ENCODE measurements at places on chromosomes 16 and 17.

- no peak for DNase-seq
Measured at GRCh38 chr17:77706938-77707337, 251.6 kb upstream of the TNRC6C start.

DNA sequence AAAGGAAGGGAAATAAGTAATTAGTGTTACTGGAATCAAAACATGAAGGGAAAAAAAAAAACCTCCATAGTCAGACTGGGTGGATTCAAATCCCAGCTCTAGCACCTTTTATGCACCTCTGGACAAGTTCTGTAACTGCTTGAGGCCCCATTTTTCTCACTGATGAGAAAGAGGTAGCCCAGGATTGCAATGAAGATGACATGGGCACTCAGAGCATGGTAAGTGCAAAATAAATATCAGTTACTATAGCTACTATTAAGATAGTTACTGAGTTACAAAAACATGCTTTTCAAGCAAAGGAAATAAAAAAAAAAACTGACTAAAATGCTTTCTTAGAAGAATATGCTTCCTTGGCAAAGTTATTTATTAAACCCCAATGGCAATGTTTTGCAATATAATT lies 58.8 kb downstream of the CEP95 start:
- DNase-seq = no peak

GRCh38 chr16:64892835-64893785 lies 228.8 kb downstream of the CDH11 start:
- DNase-seq = peak; percentile 91

- no peak for DNase-seq
Measured at GRCh38 chr16:26742040-26742439, 324.7 kb upstream of the C16orf82 start.

- no peak for DNase-seq
Measured at GRCh38 chr17:31564291-31564690, 172.8 kb downstream of the RAB11FIP4 start.

GRCh38 chr16:54285414-54286089 lies 1.0 kb downstream of the IRX3 start:
- peak; percentile 32 for DNase-seq

DNA sequence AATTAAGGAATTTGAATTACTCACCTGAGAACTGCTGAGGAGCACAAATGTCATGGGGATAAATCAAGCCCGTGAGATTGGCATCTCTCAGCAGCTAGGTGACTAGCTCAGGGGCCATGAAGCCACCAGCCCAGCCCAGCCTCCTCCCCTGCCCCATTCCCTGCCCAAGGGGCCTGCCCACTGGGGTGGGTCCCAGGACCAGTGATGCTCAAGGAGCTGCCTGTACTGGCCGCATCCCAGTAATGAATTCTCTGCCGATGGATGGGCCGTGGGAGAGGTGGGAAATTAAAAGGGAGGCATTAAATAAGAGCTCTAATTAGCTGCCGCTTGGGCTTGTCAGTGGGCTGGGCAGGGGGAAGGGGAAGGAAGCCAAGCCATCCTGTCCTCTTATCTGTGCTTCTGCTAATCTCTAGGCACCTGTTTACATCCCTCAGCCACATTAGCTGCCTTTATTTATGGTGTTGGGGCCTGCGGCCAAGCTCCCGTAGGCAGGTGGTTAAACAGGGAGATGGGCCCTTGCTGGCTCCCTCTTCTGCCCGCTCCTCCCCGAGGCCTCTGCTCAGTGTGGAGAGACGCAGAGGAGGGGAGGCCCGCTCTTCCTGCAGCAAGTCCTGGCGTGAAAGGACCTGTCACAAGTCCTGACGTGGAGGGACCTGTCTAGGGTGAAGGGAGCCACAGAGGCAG lies 48.8 kb downstream of the PIPOX start:
- no peak for DNase-seq

GRCh38 chr16:85201574-85201973 lies 89.3 kb upstream of the CIBAR2 start:
- no peak for DNase-seq

DNA sequence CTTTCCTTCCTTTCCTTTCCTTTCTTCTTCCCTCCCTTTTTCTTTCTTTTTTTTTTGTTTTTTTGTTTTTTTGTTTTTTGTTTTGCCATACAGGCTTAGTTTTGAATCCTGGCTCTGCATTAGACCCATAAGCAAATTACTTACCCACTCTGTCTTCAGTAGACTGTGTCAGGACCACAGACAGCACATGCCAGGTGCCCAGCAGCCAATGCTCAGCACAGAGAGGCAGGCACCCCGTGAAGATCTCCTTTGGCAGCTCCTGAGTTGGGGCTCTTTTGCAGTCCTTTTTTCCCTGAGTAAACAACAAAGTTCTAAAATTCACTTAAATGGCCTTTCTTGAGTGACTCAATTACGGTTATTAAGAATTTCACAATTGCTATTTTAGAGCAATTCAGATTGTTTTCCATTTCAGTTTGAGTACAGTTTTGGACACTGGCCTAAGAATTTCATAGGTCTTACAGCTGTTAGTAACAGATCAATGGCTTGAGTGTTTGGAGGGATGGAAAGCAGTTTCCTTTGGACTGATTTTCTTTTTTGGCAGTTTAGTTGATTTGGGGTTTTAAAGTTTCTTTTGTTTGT lies 26.2 kb upstream of the SLC5A11 start:
- DNase-seq = peak; percentile 41

DNA sequence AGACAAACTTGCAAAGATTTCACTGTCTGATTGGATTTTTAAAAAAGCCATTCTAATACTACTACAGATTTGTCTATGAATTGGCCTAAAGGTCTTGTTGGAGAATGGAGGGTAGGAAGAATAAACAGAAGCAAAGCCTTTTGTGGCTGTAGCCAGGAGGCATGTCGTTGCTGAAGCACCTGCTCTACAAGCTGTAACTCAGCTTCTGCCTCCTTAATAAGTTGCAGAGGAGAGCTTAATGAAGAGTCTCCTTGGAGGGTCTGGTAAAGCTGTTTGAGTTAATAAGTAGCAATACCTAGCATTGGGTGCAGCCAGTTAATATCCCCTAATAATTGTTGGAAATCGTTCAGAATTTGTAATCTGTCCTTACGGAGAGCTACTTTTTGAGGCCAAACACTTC lies 10.0 kb upstream of the ZNF689 start:
- DNase-seq = no peak

DNA sequence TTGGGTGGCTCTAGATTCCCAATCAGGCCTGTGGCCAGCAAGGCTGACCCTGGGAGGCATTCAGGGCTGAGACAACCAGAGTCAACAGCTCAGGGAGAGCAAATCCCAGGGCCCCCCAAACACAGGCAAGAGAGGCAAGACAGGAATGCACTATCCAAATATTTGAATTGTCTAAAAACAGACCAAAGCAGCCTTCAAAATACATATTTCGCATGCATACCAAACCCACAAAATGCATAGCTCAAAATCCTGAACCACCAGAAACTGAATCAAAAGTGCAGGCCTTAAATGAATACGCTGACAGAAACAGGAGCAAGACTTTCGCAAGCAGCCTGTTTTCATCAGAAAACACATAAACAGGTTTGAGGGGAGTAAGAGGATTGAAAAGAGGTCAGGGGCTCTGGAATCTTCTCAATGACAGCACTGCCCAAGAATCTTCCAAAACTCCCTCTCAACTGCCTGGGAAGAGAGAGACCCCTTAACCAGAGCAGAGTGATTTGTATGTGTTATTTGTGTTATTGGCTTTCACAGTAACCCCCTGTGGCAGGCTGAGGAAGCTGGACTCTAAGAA lies 213.6 kb upstream of the CDH5 start:
- DNase-seq = peak; percentile 92

GRCh38 chr16:85215478-85216118 lies 103.3 kb upstream of the CIBAR2 start:
- no peak for DNase-seq

- DNase-seq = peak; percentile 76
Measured at GRCh38 chr17:82380860-82381702, 9.5 kb downstream of the UTS2R start.

DNA sequence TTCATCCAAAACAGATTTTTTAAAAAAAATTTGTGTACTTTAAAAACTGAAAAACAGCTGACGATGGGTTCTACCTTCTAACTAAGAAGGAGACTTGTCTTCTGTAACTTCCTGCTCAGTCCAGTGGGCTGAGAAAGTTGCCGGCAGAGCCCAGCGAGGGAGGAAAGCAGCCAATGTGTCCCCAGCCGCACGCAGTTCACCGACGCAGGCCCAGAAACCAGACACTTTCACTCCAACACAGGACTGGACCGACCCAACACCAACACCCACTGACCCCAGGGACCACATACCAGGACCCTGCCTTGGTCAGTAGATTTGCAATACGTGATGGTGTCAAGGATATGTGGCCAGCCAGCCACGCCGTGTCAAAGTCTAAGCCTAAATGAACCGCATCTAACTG lies 25.6 kb downstream of the TRAP1 start:
- no peak for DNase-seq

GRCh38 chr16:57519796-57520360 lies 16.5 kb downstream of the CCDC102A start:
- peak; percentile 66 for DNase-seq

GRCh38 chr17:10927712-10928111 lies 89.8 kb upstream of the PIRT start:
- DNase-seq = no peak

GRCh38 chr17:79136596-79136995 lies 62.0 kb downstream of the ENGASE start:
- no peak for DNase-seq

- DNase-seq = peak; percentile 55
Measured at GRCh38 chr17:2965621-2966595, 97.5 kb downstream of the OR1D5 start.

- DNase-seq = no peak
Measured at GRCh38 chr17:79306424-79307318, 232.0 kb downstream of the ENGASE start.

DNA sequence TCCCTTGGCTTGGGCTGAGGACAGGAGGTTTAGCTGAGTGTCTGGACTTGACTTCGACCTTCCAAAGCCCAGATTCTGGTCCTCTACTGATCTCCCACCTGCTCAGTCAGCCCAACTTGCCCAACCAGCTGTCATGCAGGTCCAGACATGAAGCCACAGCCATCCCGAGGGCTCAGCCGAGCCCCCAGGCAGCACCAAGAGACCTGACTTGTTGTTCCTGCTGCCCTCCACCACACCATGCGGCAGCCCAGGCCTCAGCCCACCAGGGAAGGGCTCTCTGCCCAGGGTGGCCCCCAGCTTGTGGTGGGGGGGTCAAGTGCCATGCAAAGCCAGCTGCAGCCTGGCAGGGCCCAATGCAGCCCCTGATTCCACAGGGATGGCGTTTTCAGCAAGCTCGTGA lies 17.2 kb upstream of the CACNG4 start:
- no peak for DNase-seq

- no peak for DNase-seq
Measured at GRCh38 chr16:10577305-10578202, 2.8 kb downstream of the EMP2 start.

DNA sequence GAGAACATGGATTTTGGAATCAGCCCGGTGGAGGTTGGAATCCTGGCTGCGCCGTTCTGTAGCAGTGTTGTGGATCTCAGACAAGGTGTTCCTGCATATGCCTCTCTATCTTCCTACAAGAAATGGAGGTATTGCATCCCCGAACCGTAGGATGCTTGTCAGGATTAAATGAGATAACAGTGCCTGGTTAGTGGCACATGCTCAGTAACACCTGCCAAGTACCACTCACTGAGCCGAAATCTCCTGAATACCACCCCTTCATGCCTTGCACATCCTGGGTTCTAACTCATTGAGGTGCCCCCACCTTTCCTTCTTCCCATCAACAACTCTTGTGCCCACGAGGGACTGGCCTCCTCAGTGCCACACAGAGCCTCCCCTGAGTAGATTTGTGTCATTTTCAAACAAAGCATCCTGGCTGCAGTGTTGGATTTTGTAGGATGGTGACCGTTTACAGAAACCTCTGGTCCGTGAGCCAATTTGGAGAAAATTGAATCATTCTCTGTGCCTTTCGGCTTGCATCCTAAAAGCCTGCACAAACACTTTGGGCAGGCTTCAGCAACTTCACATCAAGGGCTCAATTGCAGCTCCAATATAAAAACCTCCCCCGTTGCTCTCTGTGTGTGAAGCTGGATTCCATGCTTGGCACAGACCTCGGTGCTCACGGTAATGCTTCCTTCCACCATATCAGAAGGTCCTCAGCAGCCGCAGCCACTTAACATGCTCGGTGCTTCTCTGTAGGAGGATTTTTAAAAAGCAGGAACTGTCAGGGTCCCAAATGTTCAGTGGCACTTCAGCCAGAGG lies 84.2 kb downstream of the WWOX start:
- DNase-seq = peak; percentile 36

GRCh38 chr16:71383054-71383773 lies 24.7 kb downstream of the CALB2 start:
- DNase-seq = no peak

DNA sequence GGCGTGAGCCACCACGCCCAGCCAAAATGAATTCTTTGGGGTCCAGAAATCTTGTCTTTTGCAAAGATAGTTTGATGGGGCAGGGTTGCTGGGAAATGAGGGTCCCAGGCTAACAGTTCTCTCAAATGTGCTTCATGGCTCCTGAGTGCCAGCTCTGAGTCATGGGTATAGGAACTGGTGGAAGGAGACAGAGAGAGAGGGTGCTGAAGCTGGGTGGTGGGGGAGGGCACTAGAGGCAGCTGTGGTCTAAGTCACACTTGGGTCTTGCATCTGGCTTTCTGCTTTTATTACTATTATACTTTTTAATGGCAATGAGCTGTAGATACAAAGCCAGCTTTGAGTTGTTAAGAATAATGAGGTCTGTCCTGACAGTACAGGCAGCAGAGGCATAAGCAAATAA lies 54.6 kb downstream of the PRKCA start:
- no peak for DNase-seq

DNA sequence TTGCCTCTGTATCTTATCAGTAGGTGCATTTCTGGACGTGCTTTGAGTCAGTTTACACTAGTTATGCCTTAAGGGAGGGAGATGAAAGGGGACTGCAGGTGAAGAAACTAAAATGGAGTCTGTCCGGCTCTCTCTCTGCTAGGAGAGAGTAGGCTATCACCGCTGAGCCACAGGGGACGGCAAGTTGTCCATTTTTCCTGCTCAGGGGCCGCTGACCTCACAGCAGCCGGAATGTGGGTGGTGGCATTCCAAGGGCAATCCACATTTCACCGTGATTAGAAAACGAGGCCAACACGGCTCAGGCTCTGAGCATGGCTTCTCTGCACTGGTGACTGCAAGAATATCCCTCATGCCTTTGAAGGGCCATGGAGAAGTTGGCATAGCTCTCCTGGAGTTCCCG lies 19.0 kb upstream of the KLHDC4 start:
- DNase-seq = no peak

GRCh38 chr17:38606646-38607611 lies 1.2 kb upstream of the SRCIN1 start:
- no peak for DNase-seq

GRCh38 chr16:67667453-67667816 lies 821 bp downstream of the C16orf86 start:
- no peak for DNase-seq

DNA sequence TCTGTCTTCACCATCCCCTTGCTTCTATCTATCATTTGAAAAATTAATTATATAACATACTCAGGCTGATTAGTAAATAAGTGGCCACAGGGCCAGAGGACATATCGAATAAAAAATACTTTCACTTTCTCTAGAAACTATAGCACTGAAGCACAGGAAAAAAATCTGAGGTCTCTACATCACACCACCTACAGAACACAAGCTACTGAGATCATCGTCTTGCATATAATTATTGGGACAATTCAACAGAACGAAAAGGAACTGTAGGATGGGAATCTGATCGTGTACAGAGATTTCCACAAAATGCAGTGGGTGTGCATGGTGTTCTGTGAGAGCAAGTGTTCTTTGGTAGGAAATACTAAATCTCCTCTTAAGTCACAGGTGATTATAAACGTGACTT lies 289.6 kb upstream of the ERCC4 start:
- DNase-seq = no peak

All from fibroblast of villous mesenchyme (primary cell).